ENCODE measurements at places on chromosomes 5 and 9.

DNA sequence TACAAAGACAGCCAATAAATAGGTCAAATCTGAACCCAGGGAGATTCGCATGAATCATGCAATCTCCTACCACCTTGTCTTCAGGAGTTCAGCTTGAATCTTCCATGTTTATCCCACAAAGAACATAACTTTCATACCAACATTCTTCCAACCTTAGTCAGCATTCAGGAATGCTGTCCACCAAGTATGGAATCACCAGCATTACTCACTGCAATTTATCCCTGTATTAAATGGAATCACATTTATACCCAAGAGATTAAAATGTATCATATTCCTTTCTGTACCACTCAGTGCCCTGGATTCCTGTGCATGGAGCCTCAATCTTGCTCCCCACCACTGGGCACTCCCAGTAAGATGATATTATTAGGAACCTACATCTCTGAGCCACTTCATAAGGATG lies 162.6 kb downstream of the GLIS3 start:
- peak; percentile 96 for DNase-seq

DNA sequence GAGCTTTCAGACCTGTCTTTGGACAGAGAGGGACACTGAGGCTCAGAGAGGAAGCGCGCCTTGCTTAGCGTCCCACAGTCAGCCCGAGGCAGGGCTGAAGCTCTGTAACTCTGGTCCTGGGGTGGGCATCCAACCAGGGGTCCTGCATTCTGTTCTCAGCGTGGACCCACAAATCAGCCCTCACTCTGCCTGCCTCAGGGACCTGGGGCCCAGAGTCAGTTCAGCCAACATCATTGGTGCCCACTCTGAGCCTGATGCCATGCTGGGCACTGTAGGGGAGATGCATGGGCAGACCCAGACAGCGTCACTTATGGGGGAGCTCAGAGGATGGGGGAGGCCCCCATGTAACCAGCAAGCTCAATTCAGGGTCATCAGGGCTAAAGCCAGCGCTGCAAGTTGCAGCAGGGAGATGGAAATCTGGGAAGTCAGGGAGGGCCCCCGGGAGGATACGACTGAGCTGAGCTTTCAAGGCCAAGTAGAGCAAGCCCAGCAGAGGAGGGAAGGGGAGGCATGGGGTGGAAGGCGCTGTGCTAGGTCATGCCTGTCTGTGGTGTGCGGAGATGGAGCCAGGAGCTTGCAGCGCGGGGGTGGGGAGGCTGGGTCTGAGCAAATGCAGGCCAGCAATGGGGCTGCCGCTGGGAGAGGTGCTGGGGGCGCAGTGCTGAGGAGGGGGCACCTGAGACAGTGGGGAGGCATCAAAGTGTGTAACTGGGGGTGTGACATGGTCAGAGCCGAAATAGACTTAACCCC lies 21.1 kb downstream of the CORO2A start:
- DNase-seq = no peak

DNA sequence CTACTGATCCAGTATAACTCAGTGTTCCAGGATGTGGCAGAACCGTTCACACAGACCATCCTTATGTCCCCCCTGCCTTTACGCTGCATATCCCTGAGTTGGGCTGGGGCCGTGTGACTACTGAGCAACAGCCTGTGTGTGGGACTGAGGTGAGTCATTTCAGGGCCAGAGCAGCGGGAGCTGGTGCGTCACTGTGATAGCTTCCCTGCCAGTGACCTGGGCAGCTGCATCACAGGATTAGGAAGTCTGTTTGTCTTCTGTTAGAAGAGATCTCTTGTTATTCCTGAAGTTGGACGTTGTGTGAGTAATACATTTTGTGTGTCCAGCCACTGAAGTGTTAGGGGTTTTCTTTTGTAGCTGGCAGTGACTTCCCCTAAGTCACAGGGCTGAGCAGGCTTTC lies 35.6 kb downstream of the TPPP start:
- peak; percentile 83 for DNase-seq

DNA sequence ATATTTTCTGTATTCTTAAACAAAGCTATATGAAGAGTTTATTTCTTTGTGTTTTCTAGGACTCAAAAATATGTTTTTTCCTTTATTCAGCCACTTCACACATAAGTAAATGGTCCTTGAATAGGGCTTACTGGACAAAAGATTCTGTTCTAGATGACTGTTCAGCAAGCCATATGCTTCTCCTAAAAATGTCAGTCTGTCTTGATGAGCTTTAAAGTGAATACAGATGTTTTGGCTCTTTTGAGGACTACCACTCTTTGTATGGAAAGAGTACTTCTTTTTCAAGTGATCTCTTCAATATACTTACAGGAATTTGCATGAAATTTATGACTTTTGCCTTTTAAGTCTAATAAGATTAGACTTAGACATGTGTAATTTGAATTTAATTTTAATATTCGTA lies 8.4 kb downstream of the NDUFS4 start:
- DNase-seq = no peak

DNA sequence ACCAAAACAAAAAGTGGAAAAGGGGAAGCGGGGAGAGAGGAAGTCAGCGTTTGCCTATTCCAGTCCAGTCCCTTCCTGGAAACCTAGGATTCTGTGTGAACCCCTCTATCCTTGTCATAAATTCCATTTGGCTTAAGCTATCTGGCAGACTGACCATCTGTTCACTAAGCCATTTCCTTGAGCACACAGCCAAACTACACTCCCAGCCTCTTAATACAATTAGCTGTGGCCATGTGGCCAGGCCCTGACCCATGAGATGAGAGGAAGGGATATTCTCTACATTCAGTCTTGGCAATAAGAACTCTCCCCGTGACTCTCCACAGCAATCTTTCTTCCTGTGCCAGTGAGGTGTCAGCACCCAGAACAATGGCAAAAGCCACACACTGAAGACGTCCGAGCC lies 424.8 kb downstream of the TLE1 start:
- DNase-seq = no peak

DNA sequence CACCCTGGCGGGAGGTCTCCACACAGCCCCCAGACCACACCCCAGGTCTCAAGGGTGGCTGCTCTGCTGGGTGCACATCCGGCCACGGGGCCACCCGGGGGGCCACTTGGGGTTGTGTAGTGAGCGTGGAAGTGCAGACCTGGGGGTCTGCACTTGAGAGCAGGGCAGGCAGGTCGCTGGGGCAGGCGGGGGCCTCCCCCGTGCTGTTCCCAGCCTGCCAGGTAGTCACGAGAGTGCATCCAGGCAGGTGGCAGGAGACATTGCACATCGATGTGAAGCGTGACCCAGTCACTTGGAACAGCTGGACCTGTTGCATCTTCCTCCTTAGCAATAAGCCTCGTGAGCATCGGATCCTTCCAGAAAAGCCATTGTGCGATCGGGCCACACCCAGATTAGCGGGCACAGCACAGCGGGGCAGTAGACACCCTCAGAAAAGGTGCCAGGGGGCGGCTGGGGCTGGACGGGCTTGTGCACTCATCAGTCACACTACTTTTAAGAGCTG lies 4.8 kb upstream of the ENTPD8 start:
- no peak for DNase-seq

DNA sequence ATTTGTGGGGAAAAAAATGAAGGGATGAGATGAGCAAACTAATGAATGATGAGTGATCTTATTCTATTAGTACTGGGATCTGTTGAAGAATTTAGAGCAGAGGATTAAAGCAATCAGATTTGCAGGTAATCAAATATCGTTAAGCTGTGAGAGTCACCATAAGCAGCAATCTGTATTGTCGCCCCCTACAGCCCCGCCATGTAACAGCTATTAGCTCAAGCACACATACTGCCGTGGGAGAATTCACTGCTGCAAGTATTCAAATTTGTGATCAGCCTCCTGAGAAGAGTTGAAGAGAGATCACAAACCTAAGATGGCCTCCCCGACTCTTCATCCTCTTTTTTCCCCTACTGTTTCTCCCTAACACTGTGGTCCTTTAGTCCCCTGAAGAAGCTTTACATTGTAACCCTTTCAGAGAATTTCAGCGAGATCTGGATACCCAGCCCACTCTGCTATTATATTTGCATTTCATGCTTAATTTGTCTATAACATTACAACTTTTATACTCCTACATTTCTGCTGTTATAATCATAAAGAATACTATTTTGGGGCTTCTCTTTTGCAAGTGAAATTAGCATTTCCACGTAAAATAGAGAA lies 28.5 kb upstream of the PHF24 start:
- DNase-seq = peak; percentile 8

DNA sequence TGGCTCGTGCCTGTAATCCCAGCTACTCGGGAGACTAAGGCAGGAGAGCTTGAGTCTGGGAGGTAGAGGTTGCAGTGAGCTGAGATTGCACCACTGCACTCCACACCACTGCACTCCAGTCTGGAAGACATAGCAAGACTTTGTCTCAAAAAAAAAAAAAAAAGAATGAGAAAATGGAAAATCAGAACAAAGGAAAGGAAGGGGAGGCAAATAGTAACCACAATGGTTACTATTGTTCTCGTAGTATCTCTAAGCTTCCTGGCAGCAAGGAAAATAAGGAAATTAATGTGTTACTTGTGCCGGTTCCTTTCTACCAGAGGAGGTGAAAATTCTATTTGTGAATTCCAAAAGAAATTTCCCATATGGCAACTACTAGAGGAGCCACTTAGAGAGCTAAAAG lies 48.5 kb upstream of the BNC2 start:
- no peak for DNase-seq
